ENCODE measurements at places on chromosomes 1 and 21. TPM values are rescaled to one million over a fixed set of nuclear protein-coding genes. Genes with fewer than 3 reads are reported as not detected.

GRCh38 chr21:28522014-28522799 is 470.5 kb downstream of the LTN1 start:
- DNase-seq, result no peak

DNA sequence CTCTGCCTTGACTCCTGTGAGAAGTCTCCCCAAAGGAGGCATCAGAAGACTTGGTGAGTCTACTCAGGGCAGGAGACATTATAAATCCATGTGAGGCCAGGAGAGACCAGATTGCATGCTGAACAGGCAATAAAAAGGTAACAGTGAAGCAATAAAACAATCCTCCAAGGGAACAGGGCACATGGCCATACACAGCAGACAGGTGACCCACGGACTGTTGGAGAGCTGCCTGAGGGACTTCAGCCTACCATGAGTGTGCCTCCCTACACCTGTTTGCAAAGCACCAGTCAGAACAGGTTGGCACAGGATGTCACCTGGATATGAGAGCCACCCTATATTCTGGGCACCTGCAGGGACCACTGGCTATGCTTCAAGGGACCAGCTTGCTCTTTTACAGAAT is 67.6 kb downstream of the MAB21L3 start:
- DNase-seq, result no peak

DNA sequence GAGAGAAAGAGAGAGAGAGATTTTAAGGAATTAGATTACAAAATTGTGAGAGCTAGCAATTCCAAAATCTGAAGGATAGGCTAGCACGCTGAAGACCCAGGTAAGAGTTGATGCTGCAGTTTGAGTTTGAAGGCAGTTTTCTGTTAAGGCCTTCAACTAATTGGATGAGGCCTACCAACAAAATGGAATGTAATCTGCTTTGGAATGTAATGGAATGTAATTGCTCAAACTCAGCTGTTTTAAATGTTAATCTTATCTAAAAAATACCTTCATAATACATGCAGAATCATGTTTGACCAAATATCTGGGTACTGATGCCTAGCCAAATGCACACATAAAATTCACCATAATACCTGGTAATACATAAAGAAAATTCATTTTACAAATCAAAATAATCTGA is 976.1 kb downstream of the LTN1 start:
- no peak for DNase-seq

DNA sequence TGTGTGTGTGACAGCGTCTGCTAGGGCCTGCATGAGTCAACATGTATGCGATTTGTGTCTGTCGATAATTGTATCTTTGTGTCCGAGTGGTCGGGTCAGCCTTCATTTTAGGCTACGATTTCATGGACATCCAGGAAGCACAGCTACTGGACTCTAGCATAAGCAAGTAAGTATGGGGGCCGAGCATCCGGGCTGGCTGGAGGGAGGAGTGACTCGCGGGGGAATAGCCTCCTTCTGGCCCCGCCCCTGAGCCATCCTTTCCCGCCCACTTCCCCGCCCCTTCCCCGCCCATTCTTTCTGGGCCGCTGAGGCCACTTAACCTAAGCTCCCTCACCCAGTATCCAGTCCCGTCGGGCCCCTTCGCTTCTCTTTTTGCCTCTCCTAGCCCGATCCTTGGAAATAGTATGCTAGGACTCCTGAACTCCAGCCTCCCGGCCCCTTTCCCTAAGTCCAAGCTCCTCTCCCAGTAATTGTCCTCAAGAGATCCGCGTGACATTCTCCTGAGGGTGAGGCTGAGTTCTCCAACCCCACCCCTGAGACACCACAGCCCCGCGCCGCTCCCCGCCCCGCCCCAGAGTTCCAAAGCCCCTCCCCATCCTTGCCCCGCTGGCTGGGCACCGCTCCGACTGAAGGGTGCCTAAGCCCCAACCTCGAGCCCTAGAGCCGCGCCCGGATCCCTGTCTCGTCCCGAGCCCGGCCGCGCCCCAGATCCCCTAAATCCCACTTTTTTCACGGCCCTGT is 1.2 kb downstream of the MAP3K6 start:
- peak; percentile 90 for DNase-seq

- DNase-seq, result peak; percentile 44
These were observed 184.5 kb downstream of the DHRS3 start for GRCh38 chr1:12433323-12434053.

DNA sequence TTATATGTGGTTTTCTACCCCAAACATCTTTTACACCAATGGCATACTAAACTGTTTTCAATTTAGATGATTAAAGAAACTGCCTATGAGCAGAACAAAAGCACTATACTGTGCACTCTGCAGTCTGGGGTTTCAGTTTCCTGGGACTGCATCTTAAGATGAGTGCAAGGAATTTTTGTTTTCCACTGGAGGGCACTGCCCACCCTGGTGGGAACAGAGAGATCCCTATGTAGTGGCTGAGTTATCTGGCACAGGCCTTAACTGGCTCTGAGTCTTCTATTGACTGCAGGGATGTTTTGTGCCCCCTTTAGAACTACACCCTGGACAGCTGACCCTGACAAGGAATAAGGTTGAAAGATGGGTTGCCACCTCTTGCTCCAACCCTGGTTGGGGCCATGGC is 12.0 kb downstream of the PROK1 start:
- DNase-seq, result no peak

DNA sequence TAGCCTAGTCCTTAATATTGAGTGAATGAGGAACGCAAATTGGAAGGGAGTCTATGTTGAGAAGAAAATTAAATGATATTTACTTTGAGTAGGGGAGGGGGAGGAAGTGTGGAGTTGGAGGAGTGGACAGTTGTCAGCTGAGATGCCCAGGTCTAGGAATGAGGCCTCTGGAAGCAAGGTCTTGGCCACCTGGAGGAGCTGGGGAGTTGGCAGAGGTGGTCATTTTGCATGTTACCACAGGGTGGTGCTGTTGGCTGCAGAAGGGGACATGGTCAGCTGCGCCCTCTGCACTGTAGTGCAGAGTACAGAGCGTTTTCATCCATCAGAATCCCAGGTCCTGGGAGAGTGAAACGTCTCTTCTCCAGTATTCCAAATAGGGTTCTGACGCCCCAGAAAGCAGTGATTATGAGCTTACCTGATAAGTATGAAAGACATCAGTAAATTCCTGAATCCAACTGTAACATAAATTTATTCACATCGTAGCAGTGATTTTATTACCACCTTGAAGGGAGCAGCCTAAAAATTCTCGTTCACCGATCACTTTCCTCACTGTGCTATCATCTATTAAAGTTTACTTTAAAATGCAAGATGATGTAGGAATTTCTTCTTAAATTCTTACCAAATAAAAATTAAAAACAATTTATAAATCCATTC is 13.8 kb downstream of the PARK7 start:
- peak; percentile 59 for DNase-seq

GRCh38 chr1:237795558-237795957 is 95.2 kb downstream of the ZP4 start:
- no peak for DNase-seq

DNA sequence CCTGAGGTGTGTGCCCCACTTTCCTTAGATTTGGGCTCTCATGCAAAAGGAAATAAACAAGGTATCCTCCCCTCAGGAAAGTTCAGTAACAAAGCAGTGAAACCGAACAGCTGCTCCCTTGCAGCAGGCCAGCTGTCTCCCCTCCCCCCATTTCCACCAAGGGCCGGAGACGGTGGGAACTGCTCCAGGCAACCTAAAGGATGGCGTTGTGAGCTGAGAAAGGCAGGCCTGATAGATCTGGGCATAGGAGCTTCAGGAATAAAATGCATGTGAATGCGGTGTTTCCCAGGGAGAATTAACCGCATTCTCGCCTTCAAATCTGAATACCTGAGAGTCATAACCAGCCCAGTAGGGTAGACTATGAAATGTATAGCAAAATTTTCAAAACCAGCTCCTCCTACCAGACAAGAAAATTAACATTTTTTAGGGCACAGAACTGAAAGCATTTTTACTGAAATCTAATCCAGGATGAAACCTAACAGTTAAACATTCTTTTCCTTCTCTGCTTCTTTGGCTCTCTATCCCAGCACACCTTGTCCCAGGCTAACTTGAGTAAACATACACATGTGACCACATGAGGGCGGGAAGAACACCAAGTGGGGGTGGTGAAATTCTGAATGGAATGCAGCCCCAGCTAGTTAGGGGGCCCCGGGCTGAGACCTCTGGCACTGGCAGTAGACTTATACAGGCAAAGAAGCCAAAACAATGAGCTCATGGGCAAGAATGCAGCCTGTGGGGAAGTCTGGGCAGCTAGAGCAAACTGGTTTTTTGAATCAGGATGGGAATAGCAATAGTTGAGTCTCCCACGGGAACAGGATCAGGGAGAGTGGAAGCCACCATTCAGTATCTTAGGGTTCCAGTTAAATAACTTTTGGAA is 11.5 kb downstream of the MCL1 start:
- DNase-seq, result no peak

DNA sequence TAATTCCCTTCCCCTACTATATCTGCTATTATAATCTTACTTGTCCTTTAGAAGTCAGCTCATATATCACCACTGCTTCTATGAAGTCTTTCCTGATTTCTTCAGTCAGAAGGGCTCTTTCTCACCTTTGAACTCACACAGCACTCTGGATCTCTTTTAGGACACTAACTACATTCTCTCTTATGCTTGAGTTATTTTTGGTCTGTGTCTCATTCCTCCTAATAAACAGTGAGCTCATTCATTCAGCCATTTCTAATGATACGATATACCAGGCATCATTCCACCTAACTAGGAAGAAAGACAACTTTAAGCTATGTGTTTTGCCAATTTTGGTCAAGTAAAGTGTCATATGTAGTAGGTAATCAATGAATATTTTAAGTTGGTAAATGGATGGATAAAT is 1.2 kb upstream of the STYXL2 start:
- no peak for DNase-seq

- DNase-seq, result no peak
These were observed 194.3 kb upstream of the GREM2 start for GRCh38 chr1:240806200-240806745.

- DNase-seq, result no peak
These were observed 402 bp downstream of the PLEKHG5 start for GRCh38 chr1:6491081-6491449.

- no peak for DNase-seq
These were observed 241.0 kb upstream of the POU3F1 start for GRCh38 chr1:38287547-38287946.

- DNase-seq, result no peak
These were observed 135.7 kb upstream of the TIAM1 start for GRCh38 chr21:31479714-31480113.

DNA sequence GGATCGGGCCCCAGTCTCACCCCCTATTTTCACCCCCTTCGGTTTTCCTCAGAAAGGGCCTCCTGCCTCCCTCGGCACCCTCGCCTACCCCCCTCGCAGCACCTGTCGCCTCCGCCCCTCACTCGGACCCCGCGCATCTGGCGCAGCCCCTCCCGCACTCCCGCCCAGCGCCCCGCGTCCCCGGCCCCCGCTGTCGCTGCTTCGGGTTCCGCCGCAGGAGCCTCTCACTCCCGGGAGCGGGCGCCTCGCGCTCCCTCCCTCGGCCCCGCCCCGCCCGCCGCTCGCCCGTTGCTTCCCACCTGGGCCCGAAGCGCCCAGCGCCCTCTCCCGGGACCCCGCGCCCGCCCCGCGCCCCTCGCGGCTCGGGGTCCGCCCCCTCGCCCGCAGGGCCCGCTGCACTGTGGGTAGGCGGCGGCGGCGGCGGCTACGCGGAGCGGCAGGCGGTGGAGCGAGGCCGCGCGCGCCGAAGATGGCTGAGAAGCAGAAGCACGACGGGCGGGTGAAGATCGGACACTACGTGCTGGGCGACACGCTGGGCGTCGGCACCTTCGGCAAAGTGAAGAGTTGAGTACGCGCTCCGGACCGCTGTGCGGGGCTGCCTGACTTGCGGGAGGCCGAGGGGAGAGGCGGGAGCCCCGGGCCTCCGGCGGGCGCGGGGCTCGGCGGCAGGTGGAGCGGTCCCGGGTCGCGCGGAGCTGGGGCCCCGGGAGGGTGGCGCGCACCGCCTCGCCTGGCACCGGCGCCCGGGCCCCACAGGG is at the start of gene PRKAA2:
Gene PRKAA2 (plus strand): TSS at position 396 of the 758 bp plus-strand sequence. CDS start 74 bp downstream, at position 470.
- peak; percentile 23 for DNase-seq

DNA sequence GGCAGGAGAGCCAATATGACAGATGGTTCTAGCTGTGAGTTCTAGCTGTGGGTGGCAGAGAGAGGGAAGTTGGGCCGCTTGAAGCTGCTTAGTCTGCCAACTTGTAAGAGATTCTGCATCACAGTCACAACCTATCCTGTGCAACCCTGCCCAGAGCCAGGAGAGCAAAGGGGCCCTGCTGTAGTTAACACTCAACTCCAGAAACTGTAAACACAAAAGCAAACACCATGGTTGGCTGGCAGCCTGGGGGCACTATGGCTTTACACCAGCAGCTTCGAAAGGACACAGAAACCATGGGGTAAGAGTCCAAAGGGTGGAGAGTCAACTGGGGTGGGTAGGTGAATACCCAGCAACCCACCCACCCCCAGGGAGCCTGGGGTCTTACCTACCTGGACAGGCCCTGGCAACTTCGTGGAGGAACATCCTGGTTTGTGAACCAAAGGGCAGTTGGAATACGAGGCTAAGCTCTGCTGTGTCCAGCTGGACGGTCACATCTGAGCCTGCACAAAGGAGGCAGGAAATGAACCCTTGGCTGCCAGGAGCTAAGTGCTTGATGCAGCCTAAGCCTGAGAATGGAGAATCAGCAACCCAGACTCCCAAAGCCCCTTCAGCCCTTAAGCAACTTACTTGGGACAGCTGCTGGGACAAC is 6.4 kb downstream of the INPP5B start:
- DNase-seq, result no peak

DNA sequence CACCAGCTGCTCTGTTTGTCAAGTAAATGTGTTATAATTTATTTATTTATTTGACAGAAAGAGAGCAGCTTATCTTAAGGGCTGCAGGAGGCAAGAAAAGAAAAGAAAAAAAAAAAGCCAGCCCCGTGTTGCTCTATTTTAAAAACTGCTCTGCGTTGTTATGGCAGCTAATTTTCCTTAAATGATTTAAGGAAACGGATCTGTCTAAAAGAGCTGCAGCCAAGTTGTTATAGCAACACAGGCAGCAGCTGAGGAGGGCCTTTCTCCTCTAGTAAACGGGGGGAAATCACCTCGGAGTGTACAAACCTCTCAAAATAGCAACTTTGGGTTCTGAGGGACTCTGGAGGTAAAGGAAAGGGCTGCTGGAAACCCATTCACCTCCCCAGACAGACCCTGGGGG is 149.2 kb downstream of the BEND5 start:
- DNase-seq, result no peak

- no peak for DNase-seq
These were observed 36.1 kb downstream of the L1TD1 start for GRCh38 chr1:62230718-62231117.

GRCh38 chr1:109254621-109255096 is 5.3 kb downstream of the CELSR2 start:
- DNase-seq, result no peak

BARHL2 gene
- not detected for total RNA-seq

S100A8 gene
- 6.2 TPM for total RNA-seq

TMCC2 gene
- total RNA-seq, result 2.4 TPM

TRABD2B gene
- 0.61 TPM for total RNA-seq

NLRP3 gene
- 0.28 TPM for total RNA-seq

PTGS2 gene
- total RNA-seq, result 2.1 TPM

CCDC30 gene
- 3.2 TPM for total RNA-seq

CIART gene
- total RNA-seq, result 3.4 TPM

MX1 gene
- 11.1 TPM for total RNA-seq

NPHS2 gene
- not detected for total RNA-seq

LAMB3 gene
- 5.4 TPM for total RNA-seq
